ENCODE measurements at places on chromosomes 3 and 15.

DNA sequence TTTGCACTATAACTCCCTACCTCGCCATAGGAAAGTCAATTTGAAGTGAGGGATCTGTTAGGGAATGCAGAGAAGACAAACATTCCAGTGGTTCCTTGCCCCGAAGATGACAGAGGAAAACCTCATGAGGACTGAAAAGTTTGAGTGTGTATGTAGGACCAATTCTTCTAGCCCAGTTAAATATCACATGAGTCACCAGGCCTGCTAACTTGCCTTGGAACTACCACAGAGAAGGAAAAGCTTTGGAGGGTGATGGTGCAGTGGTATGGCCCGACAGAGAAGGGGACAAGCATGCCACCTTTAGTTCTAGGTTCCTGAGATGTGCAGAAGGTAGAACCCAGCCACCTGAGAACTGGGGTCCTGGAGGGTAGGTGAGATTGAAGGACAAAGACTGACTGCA is 2.6 kb upstream of the UPK1B start:
- no peak for DNase-seq

DNA sequence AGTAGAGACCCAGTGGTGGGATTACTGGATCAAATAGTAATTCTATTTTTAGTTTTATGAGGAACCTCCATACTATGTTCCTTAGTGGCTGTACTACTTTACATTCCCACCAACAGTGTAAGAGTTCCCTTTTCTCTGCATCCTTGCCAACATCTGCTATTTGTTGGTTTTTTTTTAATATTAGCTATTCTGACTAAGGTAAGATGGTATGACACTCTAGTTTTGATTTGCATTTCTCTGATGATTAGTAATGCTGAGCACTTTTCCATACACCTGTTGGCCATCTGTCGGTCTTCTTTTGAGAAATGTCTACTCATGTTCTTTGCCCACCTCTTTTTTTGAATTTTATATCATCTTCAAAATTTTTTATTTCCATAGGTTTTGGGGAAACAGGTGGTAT is 34.2 kb upstream of the RAP2B start:
- no peak for DNase-seq

DNA sequence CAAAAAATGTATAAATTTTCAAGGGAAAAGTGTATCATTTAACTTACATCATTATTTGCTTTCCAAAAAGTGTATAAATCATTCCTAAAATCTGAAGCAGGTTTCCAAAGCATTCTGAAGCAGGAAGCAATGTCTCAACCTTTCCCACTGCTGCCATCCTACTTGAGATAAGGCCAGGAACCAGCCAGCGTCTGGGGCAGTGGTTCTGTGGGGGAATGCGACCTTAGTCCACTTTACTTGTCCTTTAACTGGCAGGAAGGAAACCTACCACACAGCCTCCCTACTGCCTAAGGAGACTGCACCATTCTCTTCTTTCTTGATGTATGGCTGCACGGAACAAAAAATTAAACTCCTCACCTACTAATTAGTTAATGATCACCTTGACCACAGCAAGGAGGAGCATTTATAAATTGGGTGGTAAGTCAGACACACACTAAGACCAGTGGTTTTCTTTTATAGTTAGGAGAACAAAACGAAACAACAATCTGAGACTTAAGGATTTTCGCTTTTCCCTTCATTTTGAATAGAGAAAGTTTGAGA is 3.7 kb downstream of the SORD start:
- DNase-seq = no peak

GRCh38 chr3:108125153-108125543 is 34.3 kb upstream of the CD47 start:
- no peak for DNase-seq

GRCh38 chr3:100913870-100914648 is 79.2 kb downstream of the ABI3BP start:
- DNase-seq = no peak

- no peak for DNase-seq
Observed at GRCh38 chr3:143363276-143363675, 243.7 kb downstream of the CHST2 start.

DNA sequence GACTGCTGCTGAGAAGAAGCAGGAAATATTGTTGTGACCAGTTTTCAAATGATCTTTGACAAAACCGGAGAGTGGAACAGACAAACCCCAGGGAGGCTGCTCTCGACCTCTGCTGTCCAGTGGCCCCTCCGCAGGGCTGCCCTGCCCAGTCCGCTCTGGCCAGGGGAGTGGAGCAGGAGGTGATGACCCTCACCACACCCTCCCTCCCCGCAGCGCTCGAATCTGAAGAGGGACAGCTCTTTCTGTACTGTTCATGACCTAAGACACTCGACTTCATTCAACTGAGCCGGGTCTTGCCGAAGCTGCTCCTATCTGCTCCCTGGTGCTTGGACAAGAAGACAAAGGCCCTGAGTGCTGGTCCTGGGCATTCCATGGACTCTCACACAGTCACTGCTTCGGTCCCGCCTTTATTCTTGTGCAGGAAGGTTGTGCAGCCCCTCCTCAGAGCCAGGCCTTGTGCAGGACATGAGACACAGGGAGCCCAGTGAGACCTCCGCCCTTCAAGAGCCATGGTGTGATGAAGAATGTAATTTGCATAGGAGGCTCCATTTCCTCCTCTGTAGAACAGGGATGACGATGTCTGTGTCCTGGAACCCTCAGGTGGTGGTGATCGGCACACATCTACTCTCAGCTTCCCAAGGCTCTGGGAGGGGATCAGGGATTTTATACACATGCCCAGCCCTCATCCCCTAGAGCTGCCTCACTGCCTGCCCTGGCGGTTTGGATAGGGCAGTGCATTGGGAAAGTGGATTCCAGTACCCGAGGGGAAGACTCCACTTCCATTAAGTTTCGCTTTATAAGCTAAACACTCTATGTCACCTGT is 97.1 kb upstream of the PRR20G start:
- no peak for DNase-seq

GRCh38 chr15:68639926-68640600 is 61.3 kb downstream of the CORO2B start:
- no peak for DNase-seq

Data from type B pancreatic cell (in vitro differentiated cells).